ENCODE measurements at places on chromosomes 11 and 22.

- no peak for DNase-seq
Measured at GRCh38 chr11:102661040-102661439, 35.9 kb upstream of the MMP20 start.

DNA sequence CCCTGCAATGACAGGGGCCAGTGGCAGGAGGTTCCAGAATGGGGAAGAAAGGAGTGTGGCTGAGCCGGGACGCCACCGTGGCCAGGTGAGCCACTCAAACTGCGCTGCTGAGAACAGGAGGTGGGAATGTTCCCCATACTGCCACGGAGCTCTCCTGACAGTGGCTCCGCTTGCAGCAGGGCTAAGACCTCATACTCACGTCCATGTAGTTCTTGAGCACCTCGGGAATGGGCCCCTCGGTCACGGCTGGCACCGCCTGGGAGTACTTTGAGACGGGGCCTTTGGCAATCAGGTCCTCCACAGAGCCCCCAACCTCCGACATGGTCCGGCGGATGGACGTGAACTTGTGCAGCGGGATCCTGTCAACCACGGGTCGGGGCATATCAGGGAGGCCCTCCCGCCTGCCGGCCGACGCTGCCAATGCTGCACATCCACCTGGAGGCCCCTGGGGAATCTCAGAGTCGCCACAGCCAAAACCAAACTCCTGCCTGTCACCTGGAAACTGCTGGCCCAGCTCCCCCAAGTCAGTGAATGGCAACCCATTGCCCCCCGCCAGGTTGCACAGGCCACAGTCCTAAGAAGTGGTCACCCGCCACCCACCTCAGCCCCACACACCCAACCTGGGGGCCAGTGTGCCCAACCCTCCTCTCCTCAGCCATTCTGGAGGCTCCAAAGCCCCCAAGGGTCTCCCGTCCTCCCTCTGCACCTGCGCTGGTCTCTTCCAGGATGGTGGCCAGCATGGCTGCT is 2.4 kb downstream of the CTSD start:
- DNase-seq: no peak

DNA sequence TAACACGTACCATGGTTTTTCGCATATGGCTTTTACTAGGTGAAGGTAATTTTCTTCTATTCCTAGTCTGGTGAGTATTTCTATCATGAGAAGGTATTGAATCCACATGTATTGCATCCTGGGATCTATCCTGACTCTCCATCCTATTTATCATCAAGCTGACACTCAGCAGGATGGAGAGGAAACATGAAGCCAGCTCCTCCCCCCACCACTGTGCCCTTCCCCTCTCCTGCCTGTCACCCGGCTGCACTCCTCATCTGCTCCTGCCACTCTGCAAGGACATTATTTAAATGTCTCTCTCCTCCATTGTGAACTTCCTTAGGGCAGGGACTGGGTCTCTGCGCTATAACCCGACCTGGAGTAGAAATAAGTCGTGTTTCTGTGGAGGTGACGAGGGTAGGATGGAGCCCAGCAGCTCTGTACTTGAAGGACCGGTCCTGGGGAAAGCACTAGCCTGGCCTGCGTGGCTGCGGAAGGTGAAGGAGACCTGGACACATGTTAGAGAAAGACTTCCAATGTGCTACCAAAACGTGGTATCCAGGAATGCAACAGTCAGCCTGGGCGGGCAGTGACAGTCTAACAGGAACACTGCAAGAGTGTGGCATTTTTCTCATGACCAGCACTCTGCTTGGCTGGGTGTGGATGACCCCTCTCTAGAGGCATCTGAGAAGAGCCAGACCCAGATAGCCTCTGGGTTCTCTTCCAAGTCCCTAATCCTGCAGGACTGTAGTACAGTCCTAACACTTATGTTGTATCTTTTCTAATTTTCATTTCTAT is 111.2 kb downstream of the MICAL3 start:
- no peak for DNase-seq

DNA sequence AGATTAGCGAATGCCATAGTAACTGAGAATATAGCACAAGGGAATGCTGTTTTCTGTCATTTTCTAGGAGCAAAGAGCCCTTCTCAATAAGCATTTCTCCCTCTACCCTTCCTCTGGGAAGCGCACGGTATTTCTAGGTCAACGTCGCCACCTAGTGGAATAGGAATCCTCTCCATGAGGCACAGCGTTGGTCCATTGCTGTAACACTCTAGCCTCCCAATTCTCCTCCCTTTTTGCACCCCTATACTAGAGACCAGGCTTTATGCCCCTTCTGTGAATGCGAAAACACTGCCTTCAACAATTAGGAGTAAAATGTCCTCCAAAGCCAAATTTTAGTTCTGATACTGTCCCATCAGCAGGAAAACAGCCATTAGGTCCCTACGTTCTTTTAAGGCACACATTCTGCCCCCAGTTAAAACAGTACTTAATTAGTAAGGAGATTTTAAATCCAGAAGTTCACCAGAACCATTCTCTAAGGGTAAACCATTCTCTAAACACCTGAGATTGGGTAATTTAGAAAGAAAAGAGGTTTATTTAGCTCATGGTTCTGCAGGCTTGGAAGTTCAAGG is 12.8 kb upstream of the HYLS1 start:
- DNase-seq: peak; percentile 77

- DNase-seq: no peak
Measured at GRCh38 chr11:20156876-20157613, 3.2 kb downstream of the DBX1 start.

DNA sequence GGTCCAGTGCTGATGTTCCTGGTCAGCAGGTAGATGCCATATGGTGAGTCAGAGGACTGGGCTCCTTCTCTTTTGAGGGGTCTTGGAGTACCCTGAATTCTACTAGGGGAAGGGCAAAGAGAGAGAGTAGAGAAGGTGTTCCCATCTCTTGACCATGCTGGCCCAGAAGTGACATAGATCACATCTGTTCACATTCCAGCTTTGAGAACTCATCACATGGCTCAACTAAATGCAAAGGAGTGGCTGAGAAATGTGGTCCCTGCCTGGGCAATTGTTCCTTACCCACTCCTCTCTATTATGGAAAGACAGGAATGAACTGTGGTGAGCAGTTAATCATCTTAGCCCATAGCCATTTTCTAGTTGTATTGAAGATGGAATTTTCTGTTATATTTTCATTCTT is 105.4 kb upstream of the TIMP3 start:
- DNase-seq: no peak

GRCh38 chr22:32661296-32661695 is 140.2 kb upstream of the TIMP3 start:
- no peak for DNase-seq
